ENCODE measurements at places on chromosomes 12 and 14. TPM values are rescaled to one million over a fixed set of nuclear protein-coding genes. Genes with fewer than 3 reads are reported as not detected.

DNA sequence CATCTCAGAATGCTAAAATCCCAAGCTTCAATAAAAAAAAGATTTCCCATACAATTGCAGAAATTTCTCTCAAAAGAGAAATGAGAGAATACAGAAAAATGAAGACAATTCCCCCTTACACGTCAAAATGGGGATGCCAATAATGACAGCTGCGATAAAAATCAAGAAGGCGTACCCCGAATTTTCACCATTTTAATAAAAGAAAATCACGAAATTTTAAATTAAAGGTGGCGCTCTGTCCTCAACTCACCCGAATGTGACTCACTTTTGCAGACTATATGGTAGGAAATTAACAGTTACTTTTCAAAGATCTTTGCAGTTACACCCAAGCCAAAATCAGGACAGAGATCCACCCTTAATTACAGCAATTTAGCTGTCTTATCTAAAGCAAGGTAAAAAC is 2.1 kb downstream of the ATP2B1 start:
- DNase-seq = no peak

DNA sequence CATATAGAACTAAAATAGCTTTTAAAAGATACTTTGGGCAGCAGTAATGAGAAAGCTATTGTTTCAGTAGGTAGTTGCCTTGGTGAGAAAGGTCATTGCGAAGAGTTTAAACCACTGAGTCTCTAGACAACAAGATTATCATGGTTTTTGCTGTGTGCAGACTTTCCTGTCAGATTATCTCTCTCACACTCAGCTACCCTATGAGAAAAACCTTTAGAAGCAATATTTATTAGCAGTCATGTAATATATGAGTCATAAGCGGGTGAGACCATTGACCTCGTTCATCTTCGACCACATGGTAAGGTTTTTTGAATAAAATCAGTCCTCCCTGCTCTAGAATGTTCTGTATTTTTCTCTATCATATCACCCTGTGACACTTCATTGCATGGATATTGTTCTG is 59.9 kb downstream of the GPR65 start:
- no peak for DNase-seq

GRCh38 chr14:55843718-55844403 is 263.9 kb downstream of the KTN1 start:
- DNase-seq = no peak

DNA sequence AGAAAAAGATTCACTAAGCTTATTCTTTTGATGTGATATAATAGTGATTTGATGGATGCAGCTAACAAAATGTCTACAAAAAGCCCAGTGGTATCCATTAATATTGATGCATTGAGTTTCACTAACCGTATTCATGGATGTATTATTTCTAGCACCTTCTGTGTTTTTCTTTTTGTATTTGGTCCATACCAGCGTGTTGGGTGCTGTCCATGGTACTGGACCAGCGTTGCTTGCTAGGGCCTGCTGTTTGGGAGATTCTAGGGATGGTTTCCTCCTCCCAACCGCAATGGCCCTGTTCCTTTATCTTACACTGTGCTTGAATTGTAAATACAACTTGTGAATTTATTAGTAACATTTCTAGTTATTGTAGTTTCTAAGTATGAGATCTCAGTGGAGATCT is 31.7 kb downstream of the ANO4 start:
- no peak for DNase-seq

DNA sequence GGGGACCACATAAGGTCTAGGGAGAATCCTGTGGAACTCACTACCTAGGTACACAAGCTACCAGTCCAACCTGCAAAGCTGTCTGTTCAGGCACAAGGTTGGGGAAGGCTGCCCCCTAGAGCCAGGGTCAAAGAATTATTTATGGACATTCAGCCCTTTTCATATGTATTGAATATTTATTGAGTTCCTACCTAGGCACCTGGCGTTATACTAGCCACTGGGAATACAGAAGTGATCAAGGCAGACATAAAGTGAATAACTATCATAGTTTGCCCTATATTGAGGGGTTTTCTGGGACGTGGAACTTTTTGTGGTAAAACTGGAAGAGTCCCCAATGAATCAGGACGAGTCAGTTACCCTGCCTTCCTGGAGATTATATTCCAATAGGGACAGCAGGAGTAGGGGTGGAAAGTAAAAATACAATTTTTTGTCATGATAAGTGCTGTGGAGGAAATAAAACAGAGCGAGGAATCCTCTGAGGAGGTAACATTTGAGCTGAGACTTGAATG is 5.8 kb upstream of the SLC48A1 start:
- DNase-seq = no peak

GRCh38 chr12:24425601-24425970 is 476.1 kb upstream of the SOX5 start:
- DNase-seq = no peak

DNA sequence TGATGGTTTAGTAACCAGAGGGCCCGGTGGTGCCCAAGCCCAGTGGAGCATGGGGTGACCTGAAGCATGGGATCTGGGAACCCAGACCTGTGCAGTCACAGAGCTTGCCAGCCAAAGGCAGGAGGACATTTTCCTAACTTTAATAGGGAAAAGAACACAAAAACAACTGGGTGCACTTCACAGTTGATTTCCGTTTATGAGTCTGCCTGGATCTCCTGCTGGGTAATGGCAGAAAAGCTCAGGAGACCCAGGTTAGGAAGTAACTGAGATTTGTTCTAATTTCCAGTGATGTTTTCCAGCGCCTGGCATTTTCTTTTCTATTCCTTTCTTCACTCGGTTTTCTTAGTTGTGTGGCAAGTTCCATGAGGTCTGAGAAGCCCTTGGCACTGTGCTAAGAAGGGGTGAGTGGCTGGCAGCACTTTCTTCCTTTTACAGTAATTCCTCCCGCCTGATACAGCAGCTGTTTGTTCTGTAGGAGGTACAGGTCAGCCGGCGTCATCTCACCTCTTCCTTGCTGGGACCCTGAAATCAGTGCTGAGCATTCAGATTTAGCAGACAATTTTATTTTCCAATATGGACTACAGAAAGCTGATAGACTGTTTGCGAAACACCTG is 5.1 kb downstream of the CACNA1C start:
- peak; percentile 34 for DNase-seq

DNA sequence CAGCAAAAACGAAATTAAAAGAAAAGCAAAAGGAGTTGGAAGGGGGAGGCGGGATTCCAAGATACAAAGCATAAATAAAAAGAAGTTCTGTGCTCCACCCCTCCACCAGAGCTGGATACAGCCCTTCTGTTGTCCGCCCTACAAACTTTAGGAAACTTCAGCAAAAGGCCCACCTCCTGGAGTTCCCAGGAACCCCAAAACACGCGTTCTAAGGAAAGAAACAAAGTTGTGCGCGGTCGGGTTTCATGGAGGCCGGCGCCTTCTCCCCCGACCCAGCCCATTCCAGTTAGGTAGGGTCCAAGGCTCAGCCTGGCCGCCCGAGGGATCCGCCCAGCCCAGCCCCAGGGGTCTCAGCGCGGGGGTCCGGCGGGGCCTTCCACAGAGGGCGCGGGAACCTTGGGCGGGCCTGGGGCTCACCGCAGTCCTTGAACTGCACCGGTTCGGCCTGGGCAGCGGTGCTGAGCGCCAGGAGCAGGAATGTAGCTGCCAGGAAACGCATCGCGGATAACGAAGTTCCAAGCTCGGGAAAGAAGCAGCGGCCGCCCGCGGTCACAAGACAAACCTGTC is at the start of gene NPC2:
TSS of gene NPC2 (minus strand) at position 530 of the 567 bp plus-strand sequence. CDS start at position 499, 31 bp downstream.
- no peak for DNase-seq

- no peak for DNase-seq
These were observed 1973.0 kb upstream of the FLRT2 start for GRCh38 chr14:83556746-83557453.

GRCh38 chr12:75623631-75624154 is 112.3 kb upstream of the KRR1 start:
- DNase-seq = no peak

DNA sequence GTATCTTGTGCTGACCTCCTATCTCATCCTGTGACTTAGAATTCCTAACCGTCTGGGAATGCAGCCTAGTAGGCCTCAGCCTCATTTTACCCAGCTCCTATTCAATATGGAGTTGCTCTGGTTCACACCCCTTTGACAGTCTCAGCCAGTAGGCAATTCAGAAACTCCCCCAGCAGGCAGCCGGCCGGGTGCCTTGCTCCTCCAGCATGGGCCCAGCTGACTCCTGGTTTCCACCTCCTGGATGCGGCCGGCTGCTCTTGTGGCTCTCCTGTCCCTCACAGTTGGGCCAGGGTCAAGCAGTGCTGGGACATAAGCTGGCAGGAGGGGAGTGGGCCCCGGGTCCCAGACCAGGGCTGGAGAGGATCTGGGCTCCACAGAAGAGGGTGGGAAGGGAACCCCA is 58.2 kb downstream of the LRRC74A start:
- DNase-seq = no peak

DNA sequence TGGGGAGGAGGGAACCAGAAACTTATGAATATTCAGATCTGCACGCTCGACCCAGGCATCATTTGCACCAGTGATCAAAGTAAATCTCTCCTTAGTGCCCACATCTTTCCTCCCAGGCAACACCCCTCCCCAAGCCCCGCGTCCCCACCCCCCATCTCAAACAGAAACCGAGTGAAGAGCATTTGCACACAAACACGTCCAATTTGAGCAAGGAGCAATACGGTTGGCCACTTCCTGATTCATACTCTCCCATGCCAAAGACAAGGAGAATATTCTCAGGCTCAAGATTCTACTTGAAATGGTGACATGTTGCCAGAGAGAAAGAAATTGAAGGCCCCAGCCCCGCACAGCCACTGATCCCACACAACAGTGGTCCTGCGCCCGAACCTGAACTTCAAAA is 7.1 kb downstream of the FOXN3 start:
- no peak for DNase-seq

DNA sequence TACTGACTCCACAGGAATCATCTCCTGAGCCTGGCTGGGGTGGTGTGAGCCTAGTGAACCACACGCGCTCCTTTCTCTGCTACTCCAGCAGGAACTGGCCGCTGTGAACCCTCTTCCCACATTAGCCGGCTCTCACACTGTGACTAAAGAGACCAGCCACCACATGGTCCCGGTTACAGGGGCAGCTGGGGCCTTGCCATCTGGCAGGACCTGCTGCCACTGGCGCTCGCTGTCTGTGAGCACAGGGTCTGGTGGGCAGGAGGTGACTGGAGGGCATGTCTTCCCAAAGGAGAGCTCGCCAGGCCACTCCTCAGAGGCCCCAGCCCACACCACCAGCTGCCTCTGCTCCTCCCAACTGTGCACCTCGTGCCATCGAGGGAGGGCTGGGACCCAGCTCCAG is 99.3 kb downstream of the SINHCAF start:
- no peak for DNase-seq

- no peak for DNase-seq
These were observed 54.7 kb downstream of the BCL11B start for GRCh38 chr14:99217066-99217955.

DNA sequence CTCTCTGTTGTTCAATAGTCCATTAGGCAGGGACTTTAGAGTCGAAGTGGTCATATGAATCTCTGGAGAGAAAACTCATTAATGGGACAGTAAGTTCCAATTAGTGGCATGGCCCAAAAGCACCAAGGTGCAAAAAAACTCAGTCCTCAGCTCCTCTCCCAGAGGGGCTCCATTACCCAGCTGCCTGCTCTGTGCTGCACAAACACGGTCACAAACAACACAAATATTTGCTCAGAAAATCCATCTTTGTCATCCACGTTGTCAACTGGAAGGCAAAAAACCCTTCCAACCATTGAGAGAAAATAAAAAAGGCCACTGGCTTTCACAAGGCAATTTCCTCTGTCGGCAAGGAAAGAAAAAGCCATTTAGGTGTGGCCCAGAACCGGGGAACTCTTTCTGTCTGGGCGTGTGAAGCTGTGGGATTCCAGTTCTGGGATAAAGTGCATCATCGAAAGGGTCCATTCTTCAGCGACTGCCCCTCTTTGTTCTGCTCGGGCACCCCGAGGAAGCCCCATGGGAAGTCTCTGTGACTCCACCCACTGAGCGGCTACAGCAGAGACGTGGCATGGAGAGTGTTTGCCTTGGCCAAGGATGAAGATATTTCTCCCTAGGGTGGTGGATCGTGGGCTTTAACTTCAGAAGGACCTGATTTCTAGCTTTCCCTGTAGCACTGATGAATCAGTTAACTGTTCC is 137.6 kb downstream of the VRK1 start:
- DNase-seq = no peak

- DNase-seq = no peak
These were observed 35.9 kb upstream of the WNK1 start for GRCh38 chr12:716506-716905.

DNA sequence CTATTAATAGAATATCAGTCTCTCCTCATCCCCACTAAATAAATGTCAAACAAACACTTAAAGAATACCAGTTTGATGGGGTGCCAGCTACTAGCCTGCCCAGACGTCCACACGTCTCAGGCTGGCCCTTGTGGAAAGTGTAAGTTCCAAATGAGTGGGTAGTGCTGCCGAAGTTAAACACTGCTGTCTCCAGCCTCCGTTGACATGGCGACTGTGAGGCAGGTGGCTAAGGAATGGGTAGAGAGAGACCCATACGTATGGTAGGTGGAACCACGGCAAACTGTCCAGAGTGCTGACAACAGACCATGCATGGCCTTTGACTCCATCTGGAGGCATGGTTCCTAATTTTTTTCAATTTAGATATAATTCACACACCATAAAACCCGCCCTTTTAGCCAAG is 37.9 kb downstream of the PITPNM2 start:
- no peak for DNase-seq

- no peak for DNase-seq
These were observed 14.9 kb downstream of the LTA4H start for GRCh38 chr12:96020314-96021003.

DNA sequence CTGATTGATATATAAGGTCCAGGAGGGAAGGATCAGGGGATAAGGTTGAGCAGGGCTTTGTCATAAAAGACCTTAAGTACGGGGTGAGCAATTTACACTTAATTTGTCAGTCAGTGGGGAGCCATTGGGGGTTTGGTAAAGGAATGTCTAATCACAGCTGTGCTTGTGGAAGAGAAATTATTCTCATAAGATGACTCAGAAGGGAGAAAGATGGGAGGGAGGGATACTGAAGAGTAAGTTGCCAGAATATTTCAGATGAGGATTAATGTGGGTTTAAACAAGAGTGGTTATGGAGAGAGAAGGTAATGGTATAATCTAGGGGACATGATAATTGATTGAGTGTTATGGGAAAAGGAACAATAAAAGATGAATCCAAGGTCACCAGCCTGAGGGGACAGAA is 500.1 kb upstream of the CCDC196 start:
- DNase-seq = no peak

DNA sequence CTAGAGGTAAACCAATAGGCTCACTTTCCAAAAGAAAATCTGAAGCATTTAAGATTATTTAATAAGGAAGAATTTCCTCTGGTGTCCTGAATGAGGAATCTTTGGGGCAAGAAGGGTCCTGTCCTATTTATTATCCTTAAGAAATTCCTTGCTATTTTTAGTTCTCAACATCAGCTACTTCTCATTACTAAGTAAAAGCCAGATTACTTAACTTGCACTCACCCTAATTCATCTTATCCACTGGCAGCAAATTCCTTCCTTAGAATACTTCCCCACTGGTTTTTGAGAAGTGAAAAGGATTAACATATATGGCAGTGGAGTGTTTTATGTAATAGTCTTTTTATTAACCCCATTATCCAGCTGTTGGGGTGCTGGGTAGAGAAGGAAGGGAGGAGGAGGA is 767.7 kb downstream of the DIO2 start:
- DNase-seq = no peak

GRCh38 chr14:98819867-98820206 is 452.2 kb downstream of the BCL11B start:
- no peak for DNase-seq

TMPRSS12 gene
- not detected for total RNA-seq

GARIN6 gene
- total RNA-seq = not detected

KRT79 gene
- total RNA-seq = 1.3 TPM

LUM gene
- total RNA-seq = 180 TPM

TRPV4 gene
- total RNA-seq = 2.0 TPM

TDP1 gene
- 9.6 TPM for total RNA-seq

All from breast epithelium (tissue), 4 donors.